ENCODE measurements at places on chromosomes 2 and 18.
A peak's percentile ranks its signal among the peaks of the same experiment; 100 is the strongest.

GRCh38 chr2:11406267-11406957 is 59.5 kb downstream of the E2F6 start:
- no peak for DNase-seq

- no peak for DNase-seq
Observed at GRCh38 chr18:25061395-25061794, 290.6 kb downstream of the ZNF521 start.

GRCh38 chr2:122384768-122385333 is 629.4 kb downstream of the TSN start:
- DNase-seq = no peak

DNA sequence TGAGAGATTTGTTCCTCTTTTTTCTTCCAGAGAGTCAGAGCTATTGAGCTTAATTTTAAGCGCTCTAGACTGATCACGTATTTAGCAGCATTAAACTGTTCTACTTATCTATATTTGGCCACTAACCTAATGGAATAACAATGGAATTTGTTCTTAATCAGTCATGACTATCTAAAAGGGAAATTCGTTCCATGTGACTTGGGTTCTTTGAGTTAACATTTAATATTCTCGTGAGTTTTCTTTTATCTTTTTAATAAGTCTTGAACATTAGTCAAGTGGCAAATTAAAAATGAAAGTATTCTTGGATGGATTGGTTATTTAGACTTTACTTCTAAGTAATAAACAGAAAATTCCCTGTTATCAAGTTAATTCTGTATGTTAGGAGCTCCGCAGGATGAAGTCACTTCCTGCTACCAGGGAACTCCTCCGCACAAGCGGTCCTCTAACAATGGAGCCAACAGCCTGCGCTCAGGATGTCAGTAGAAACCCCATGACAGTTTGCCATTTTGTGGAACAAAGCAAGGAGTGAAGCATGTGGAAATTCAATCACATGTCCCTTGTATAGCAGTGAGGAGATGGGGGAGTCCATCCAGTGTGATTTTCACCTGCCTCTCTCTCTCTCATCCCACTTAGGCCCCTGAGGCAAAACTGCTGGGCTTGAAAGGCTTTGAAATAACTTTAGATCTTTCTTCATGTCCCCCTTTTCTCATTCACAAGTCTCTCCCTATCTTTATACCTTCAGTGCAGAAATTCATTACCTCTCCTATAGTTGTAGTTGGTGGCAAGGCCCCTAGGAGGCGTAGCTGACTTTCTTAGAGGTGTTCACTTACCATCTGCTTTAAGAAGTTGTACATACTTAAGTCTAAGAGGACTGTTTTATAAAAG is 138.1 kb downstream of the WDR7 start:
- no peak for DNase-seq

DNA sequence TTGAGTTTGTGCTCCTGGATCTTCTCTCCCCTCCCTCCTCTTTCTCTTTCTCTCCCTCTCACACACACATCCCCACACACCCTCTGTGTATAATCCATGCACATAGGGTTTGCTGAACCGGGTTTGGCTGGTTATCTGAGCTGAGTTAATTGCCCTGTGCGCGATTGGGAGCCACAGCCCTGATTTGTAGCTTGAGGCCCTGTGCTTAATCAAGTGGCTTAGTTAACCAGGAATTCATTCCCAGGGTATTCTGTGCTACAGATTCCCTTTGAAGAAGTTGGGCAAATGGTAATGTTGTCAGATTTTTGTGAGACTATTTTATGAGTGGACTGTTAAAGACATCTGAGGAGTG is 6.2 kb downstream of the PARD3B start:
- DNase-seq = no peak

GRCh38 chr2:35081001-35081621 is 1274.5 kb upstream of the CRIM1 start:
- no peak for DNase-seq

GRCh38 chr2:204357286-204357685 is 188.0 kb upstream of the PARD3B start:
- DNase-seq = no peak

- DNase-seq = no peak
Observed at GRCh38 chr2:212154477-212154878, 384.1 kb downstream of the ERBB4 start.

DNA sequence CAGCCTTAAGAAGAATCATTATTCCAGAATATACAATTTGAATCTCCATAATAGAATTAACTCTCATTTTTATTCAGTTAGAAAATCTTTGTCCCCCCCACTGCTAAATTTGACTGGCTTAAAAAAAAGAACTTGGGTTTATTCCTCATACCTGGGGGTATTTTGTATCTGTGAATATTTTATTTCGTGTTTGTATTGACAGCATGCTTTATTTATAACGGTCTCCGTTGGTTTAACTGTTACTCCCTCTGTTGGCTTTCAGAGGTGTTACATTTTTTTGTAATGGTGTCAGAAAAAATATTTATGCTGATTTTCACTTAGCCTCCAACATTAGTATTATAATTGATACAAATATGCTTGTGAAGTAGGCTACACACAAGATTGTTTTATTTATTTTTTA is 109.1 kb downstream of the HAUS1 start:
- DNase-seq = peak; percentile 12

DNA sequence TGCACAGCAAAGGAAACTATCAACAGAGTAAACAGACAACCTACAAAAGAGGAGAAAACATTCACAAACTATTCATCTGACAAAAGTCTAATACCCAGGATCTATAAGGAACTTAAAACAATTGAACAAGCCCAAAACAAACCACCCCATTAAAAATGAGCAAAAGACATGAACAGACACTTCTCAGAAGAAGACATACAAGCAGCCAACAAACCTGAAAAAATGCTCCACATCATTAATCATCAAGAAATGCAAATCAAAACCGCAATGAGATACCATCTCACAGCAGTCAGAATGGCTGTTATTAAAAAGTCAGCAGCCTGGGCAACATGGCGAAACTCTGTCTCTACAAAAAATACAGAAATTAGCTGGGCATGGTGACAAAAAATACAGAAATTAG is 110.2 kb upstream of the LDLRAD4 start:
- DNase-seq = no peak

DNA sequence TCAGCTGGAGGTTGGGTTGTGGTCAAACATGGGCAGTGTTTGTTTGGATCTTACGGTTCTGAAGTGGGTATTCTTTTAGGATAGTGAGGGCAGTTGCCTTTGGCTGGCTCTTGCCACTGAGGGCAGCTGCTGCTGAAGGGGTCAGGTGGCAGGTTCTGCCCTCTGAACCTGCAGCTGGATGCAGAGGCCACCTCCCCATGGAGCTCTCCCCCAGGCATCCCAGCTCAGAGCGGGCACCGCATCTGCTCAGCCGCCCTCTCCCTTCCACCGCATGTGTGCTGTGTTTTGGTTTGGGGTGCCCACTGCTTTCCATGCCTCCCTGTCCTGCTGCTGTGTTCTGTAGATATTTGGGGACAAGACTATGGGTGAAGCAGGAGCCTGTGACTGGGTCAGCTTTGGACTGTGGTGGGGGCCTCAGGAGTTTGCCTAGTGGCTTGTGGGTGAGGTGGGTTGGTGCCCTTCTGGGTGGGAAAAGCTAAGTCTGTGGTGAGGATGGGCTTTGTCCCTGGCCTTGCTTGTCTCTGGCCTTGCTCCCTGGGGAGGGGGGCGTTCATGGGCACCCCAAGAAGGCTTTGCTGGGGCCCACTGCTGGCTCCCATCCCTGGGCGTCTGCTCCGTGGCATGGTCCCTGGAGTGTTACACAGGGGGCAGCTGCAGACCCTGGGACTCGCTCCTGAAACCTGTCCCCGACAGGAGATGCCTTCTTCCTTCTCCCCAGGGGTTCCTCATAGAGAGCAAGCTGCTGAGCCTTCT is 28.5 kb downstream of the OTOF start:
- no peak for DNase-seq

- DNase-seq = no peak
Observed at GRCh38 chr2:189574793-189575475, 5.7 kb downstream of the SLC40A1 start.

DNA sequence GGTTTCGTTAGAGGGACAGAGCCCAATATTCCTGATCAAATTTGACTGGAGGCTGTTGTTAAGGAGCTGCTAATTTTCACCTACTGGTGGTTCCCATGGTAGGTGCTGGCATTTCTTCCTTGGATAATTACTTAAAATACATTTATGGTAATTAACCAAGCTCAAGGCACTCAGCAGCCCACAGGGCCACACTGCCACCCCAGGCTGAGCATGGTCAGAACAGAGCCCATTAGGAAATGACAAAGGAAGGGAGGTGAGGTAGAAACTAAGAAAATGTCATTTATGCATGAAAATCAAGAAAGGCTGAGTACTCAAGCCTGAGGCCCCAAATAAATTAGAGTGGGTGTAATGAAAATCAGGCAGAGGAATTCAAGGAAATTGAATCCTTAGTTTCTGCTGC is 510.2 kb upstream of the GYPC start:
- no peak for DNase-seq

DNA sequence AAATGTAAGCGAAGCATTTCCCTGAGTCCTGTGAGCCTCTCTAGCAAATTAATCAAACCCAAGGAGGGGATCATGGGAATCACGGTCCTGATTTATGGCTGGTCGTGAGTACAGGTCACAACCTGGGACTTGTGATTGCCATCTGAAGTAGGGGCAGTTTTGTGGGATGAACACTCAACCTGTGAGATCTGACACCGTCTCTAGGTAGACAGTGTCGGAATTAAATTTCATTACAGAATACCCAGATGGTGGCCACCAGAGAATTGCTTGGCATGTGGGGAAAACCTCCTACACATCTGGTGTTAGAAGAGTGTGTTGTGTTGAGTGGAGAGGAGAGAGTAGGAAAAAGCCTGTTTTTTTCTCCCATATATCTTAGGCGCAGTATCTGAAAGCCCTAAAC is 12.5 kb downstream of the CAPN14 start:
- no peak for DNase-seq

DNA sequence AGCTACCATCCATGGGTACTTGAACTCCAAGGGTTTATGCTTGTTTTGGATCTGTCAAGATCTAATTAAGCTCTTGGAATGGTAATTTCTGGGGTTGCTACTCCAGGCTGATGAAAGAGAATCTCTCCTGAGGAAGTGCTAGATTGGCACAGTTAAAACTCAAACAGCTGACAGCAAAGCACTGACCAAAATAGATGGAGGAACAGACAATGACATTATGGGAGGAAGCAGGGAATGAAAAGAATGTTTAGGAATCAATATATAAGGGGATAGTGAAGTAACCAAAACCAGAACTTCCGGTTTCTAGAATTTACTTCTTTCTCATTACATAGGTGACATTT is 6.3 kb downstream of the THUMPD2 start:
- DNase-seq = no peak

- no peak for DNase-seq
Observed at GRCh38 chr2:21396252-21396651, 272.5 kb downstream of the TDRD15 start.
